ENCODE measurements at places on chromosomes 2 and 18.

- no peak for DNase-seq
Observed at GRCh38 chr18:63234841-63235240, 84.7 kb downstream of the BCL2 start.

GRCh38 chr2:1856922-1857321 is 112.6 kb upstream of the PXDN start:
- peak; percentile 34 for DNase-seq

- DNase-seq: no peak
Observed at GRCh38 chr18:6575908-6576307, 153.6 kb upstream of the ARHGAP28 start.

DNA sequence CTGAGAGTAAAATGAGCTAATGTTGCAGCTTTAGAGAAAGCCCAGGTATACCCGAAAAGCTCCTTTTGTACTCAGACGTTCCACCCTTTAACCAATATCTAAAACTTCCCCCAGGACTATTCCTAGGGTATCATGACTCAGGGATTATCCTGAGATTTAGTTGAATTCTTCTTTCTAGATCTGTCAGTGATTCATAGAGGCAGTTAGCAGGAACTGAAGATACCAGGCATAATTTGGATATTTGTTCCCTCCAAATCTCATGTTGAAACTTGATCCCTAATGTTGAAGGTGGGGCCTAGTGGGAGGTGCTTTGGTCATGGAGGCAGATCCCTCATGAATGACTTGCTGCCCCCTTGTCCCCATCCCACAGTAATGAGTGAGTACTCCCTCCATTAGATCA is 161.2 kb upstream of the LRP1B start:
- peak; percentile 82 for DNase-seq

DNA sequence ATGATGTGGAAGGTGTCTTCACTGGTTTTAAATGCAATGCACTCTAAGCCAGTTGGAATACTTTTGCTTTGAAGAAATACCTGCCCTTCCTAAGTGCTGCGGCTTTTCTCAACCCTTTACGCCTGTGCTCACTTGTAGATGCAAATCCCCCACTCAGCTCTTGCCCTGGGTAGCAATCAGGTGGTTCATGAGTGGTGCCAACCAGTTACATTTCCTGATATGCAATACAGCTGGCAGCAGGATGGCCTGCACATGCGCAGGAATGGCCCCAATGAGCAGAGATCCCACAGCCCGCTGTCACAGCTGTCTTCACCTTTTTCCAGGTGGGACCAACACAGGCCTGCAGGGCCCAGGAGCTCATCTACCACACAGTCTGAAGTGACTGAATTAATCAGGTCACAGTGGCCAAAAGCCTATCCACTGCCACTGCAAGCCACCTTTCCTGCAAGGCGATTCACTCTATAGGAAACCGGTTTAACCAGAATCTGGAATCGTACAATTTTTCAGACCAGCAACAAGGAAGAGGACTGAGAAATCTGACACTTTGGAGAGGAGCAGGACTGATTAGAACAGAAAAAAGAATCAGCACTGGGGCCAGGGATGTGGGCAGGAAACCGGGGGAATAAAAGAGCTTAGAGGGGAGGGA is 247.8 kb downstream of the MYT1L start:
- no peak for DNase-seq

DNA sequence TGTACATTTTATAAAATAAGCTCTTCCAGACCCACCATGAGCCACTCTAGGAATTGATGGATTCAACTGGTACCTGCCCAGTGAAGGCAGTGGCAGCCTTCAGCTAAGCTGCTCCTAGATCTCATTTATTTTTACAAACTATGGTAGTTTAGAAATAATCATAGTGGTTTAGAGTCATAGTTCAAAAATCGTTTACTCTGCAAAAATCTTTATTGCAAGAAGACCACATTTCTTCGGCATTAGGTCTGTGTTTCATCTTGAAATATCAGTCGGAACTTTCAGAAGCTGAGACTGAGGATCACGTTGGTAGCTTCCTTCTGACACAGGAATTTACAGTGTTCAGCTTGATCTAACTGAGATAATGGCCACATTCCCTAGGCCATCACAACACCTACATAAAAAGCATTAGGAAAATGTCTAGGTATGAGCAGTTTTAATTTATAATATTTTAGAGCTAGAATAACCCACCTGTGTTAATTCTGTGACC is 206.2 kb upstream of the PID1 start:
- no peak for DNase-seq

- DNase-seq: no peak
Observed at GRCh38 chr18:62525608-62526007, 2.8 kb downstream of the ZCCHC2 start.

DNA sequence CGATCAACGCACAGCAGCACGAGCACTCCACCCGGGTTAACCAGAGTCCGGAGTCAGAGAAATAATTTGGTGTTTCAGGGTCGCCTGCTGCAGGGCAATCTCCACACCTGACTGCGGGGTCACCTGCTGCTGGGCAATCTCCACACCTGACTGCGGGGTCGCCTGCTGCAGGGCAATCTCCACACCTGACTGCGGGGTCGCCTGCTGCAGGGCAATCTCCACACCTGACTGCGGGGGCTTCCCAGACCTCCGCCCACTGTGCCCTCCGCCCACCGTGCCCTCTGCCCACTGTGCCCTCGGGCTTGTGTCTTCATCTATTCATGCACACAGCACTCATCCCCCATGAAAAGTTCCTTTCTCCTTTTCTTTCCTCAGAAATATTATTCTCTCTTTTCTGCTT is 500.2 kb upstream of the SALL3 start:
- no peak for DNase-seq

GRCh38 chr2:237556773-237557632 is 9.4 kb upstream of the PRLH start:
- no peak for DNase-seq

DNA sequence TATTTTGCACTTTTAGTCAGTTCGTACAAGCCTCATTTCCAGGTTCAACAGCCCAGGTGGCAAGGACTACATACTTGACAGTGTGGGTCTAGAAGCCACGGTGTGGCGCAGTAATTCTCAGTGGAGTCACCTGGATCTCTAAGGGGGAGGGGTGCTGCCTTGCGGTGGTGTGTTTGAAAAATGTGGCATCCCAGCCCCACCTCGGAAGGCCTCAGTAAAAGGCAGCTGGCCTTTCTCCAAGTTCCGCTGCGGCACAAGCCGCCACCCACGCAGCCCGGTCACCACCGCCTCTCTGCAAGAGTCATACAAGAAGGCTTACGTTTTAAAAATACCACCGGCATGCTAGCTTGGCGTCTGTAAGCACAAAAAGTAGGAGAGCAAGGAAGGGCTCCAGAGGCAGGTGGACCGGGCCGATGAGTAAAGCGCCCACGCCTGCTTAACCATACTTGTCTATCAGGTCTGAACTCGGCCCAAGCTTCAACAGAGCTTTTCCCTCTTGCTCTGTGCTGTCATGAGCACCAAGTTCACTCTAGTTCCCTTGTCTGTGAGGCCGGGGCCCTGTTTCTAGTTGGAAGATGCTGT is 49.5 kb downstream of the SPRED2 start:
- peak; percentile 77 for DNase-seq

DNA sequence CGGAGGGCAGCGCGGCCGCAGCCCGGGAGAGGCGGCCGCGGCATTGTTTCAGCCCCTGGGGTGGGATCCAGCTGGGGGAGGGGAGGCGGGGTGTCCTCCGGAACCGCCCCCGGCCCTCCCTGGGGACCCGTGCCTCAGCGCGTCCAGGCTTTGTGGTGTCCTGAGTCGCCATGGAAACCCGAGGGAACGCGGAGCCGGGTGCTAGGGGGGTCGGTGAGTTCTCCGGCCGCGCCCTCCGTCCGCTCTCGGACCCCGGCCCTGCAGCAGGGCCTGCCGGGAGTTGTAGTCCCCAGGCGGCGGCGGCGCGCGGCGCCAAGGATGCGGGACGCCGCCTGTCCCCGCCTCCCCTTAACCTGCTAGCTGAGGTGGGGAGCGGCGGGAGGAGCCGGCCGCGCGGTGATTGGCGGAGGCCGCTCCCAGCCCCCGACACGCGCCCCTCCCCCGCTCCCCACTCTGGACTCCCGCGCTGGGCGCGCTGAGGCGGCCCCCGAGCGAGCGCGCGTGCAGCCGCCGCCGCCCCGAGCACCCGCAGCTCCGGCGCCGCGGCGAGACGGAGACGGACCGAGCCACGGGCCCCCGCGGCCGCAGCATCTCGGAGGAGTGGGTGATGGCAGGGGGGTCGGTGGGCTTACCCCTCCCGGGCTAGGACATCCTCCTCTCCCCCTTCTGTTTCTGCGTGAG is at the start of gene DPYSL5:
TSS of gene DPYSL5 (plus strand) at position 478 of the 681 bp plus-strand sequence. CDS start 50,368 bp downstream, outside the sequence.
- no peak for DNase-seq

GRCh38 chr2:25707927-25708590 is 34.7 kb upstream of the DTNB start:
- DNase-seq: no peak

DNA sequence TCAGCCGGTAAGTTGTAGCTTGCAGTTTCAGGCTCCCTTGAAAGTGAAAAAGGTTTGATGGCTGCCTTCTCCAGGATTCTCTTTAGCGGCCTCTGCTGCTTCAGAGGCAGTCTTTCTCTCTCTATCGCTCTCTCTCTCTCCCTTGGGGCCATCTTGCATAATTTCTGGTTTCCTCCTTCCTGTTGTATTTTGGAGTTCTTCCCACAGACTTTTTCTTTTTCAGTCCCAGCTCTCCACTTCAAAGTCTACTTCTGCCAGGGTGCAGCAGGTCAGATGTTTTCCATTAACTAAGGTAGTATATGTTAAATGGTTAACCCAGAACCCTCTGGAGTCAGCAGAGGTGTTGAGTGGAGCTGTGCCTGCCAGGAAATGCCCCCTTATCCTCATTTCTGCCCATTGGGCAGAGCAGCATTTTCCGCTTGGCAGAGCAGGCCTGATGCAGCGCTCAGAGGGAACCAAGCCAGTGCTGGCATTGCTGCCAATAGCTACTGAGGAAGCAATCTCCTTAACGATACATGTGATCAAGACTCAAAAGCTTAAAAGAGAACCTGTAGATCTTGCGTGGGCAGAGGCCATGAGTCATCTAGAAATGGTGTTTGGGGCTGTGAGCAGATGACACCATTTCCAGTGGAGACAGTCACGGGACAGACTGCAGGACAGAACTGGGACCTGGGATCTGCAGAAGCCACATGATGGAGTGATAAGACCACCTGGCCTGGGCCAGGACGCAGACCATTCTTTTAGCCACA is 20.8 kb downstream of the DBI start:
- DNase-seq: peak; percentile 73

DNA sequence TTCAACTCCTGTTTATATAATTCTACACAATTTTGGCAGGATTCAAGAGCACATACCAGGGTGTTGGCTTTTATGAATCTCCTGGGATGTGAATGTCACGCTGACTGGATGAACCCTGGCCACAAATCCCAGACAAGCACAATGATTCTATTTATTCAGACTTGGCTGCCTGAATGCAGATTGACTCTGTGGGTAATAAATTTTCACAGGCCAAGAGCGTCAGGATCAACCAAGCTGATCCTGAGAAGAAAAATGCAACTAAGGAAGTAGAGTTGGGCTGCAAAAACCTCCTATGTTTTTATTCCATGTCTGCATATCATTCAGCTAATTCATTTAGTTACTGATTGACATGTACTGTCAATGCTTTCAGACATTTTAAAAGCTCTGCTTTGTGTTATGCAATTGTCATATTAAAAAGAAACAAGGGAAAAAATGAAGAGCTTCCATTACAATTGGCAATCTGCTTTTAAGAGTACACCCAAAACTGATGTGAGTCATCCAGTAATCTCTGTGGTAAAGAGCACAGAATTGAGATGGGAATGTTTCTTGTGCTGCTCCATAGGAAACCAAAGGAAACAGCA is 173.0 kb upstream of the REV1 start:
- DNase-seq: peak; percentile 95

- no peak for DNase-seq
Observed at GRCh38 chr2:26683583-26683982, 8.9 kb upstream of the KCNK3 start.

GRCh38 chr2:14015113-14015630 is 617.3 kb upstream of the LRATD1 start:
- no peak for DNase-seq

- DNase-seq: peak; percentile 86
Observed at GRCh38 chr2:71784734-71785511, 331.6 kb downstream of the DYSF start.

DNA sequence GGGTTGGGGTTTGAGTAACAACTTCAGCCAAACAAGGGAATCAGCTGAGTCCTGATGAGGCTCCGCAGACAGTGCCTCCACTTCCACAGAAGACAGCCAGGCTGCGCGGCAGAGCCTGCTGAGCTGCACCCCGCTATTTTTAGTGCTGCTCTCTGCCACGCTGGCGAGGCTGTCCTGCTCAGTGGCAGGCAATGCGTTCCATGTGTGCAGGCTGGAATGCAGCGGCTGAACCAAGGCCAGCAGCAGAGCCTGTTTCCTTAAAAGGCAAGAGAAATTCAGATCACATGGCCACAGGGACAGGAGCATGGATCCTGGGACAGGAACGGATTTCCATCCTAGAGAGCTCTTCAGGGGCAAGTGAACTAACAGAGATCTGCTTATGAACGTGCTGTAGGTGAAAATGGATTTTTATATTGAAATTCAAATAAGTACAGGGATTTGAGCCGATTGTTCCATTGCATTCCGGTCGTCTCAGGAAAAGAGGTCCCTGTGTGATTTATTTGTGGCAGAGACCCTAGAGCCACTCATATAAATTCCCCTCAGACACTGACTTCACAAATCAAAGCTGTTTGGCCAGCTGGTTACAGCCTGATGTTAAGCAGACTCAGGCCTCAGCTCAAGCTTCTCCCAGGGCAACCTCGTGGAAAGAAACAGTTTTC is 98.7 kb downstream of the COL6A3 start:
- peak; percentile 99 for DNase-seq

DNA sequence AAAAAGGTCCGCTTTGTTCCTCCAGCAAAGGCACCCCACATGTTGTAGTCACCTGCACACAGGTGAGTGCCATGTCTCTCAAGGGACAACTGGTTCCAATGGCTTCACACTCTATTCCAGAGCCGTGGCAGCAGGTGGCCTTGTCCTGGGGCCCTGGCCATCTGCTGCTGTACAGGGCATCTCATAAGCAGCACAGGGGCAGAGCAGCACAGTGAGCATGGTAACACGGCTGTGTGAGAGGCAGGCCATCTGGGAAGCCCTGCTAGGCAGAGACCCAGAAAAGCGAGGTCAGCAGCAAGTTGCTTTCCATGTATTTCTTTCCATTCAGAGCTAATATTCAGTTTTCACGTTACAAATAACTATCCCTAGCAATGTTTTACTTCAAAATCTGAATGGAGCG is 54.7 kb downstream of the CMPK2 start:
- no peak for DNase-seq

GRCh38 chr2:188511346-188511745 is 219.7 kb downstream of the GULP1 start:
- no peak for DNase-seq
